CD4-positive, alpha-beta T cell treated with Interleukin-4 for 1 hour (primary cell): ENCODE measurements at places on chromosomes 11 and 22.
A peak's percentile ranks its signal among the peaks of the same experiment; 100 is the strongest.

GRCh38 chr11:6648501-6648900, 7.1 kb downstream of the DCHS1 start:
- no peak for DNase-seq

- no peak for DNase-seq
These were observed 32.6 kb downstream of the TEAD1 start for GRCh38 chr11:12706545-12707499.

GRCh38 chr22:24432059-24432853, 4.9 kb downstream of the ADORA2A start:
- DNase-seq = no peak

- DNase-seq = no peak
These were observed 11.5 kb downstream of the YPEL4 start for GRCh38 chr11:57638005-57638781.

DNA sequence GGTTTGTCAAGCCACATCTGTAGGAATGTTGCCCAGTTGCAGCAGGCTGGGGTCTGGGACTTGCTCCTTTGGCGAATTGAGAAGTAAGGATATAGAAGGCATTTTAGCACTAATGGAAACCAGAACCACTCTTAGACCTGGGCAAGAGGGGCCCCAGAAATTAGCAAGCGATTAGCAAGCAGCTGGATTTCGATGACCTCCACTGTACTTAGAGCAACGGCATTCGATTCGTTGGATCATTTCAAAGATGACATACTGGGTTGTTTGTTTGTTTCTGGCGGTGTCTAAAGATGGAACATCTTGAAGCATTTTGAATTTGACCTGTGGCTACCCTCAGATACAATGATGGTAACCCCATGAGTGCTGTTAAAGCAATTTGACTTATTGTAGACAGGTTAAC, 1.2 kb upstream of the CDPF1 start:
- no peak for DNase-seq

- peak; percentile 12 for DNase-seq
These were observed 37.7 kb downstream of the EIF4ENIF1 start for GRCh38 chr22:31451709-31452571.

GRCh38 chr11:2325123-2325522, 23.3 kb downstream of the TSPAN32 start:
- no peak for DNase-seq

- peak; percentile 74 for DNase-seq
These were observed 52.5 kb downstream of the TPCN2 start for GRCh38 chr11:69101115-69101791.

GRCh38 chr11:97506076-97506759, 1116.4 kb downstream of the JRKL start:
- no peak for DNase-seq

DNA sequence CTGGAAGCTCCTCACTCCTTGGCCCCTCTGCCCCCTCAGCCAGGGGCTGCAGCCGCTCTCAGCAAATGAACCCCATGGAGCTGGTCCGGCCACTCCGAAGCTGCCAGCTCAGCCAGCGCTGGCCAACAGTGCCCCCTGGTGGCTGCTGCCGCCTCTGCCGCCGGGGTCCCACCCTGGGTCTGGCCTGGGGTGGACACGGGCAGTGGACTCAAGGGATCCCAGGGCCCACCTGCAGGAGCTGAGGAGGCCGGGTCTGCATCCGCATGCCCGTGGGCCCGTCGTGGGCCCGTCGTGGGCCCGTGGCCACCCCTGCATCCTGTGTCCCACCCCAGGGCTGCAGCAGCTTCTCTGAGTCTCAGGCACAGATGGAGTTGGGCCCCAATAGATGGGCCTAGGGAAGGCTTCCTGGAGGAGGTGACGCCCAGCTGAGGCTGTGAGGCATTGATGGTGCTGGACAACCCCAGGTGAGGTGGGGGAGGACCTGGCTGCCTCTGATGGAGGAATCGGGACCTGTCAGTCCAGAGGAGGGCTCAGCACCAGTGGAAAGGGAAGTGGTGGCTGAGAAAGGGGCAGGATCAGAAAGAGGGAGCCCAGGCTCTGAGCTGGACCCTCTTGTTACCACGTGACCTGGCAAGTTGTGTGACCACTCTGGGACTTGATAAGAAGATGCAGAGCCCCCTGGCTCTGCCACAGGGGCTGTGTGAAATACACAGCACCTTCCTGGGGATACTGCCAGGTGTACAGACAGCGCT, 522.3 kb downstream of the BRD1 start:
- peak; percentile 26 for DNase-seq

DNA sequence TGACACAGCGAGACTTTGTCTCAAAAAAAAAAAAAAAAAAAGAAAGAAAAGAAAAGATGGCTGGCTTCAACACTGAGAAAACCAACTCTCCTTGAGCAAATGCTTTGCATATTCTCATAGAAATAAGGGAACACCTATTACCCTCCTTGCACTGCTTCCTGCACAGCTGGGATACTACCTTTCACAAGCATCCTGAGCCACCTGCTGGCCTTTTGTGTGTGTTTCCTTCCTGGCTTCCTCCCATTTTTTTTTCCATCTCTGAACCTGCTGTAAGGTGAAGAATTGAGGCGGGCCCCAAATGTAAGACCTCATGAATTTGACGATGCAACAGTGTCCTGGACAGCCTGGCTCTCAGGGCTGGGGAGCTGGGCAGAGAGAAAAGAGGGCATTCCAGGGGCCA, 1.9 kb upstream of the RFPL3 start:
- DNase-seq = peak; percentile 1

DNA sequence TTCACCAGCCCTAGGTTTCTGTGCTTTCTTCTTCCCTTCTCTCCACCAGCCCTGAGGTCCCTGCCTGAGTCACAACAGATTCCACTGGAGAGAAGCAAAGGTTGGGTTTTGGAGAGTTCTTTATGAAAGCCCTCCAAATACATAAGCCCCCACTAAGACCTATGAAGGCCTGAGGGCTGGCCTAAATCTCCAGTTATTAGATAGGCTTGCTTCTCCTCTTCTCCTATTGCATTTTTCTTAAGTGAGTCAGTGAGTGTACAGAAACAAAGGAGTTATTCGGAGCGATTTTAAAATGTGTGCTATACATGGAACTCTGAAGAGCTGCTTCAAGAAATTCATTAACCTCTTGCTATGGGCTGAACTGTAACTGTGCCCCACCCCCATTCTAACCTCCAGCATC, 1057.3 kb downstream of the OPCML start:
- DNase-seq = no peak

DNA sequence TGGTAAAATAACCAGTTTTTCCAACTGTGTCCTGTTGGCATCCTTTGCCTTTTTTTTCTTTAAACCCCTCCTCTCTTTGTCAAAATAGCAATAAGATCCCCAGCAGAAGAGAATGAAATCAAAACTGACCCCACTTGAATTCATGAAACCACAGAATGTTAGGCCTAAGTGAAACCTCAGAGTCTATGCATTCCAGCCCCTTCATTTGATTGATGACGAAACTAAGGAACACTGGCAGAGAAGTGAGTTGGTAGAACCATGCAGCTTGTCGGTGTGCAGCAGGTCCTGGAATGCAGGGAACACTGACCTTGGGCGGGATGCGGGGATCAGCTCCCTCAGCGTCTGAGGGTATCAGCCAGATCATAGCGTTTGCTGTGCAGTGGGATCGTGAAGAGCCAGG, 57.5 kb downstream of the GRK3 start:
- DNase-seq = no peak
